Heart right ventricle (tissue), 16 donors: ENCODE measurements at places on chromosomes 3 and 15. TPM values are rescaled to one million over a fixed set of nuclear protein-coding genes. Genes with fewer than 3 reads are reported as not detected.

DNA sequence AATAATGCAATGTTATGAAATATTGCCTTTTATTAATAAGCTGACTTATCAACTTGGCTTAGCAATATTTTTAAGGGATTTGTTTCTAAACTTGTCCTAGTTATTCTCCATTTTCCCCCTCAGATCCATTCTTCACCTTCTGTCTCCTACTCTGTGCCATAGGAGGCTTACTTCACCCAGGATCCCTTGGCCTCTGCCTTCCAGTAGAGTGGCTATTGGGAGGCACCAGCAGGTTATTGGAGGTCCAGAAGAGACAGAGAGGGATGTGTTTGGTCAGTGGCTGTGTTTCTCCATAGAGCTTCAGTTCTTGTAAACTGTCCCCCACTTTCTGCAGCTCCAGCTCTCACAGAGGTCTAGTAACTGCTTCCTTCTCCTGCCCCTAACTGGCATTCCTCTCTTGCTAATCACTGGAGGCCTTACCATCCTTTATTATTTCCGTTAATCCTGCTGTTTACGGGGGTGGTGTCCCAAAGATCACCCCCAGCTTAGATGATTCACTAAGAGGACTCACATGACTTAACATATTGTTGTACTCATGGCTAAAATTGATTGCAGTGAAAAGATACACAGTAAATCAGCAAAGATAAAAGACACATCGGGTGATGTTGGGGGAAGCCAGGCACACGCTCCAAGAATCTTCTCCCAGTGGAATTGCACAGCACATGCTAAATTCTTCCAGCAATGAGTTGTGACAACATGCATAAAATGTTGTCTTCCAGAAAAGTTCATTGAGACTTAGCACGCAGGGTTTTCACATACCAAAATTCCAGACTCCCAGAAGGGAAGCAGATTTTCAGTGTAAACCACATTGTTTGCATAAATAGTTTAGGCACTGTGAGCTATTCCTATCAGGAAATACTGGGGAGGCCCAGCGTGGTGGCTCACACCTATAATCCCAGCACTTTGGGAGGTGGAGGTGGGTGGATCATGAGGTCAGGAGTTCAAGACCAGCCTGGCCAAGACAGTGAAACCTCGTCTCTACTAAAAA lies 67.5 kb downstream of the RPL22L1 start:
- no peaks in the 10 kb centered on the region for H3K36me3 ChIP-seq
- no peak overlapping the region for H3K4me3 ChIP-seq
- DNase-seq, result no peak
- H3K4me1 ChIP-seq, result no peaks in the 10 kb centered on the region
- no peaks in the 10 kb centered on the region for H3K27me3 ChIP-seq

DNA sequence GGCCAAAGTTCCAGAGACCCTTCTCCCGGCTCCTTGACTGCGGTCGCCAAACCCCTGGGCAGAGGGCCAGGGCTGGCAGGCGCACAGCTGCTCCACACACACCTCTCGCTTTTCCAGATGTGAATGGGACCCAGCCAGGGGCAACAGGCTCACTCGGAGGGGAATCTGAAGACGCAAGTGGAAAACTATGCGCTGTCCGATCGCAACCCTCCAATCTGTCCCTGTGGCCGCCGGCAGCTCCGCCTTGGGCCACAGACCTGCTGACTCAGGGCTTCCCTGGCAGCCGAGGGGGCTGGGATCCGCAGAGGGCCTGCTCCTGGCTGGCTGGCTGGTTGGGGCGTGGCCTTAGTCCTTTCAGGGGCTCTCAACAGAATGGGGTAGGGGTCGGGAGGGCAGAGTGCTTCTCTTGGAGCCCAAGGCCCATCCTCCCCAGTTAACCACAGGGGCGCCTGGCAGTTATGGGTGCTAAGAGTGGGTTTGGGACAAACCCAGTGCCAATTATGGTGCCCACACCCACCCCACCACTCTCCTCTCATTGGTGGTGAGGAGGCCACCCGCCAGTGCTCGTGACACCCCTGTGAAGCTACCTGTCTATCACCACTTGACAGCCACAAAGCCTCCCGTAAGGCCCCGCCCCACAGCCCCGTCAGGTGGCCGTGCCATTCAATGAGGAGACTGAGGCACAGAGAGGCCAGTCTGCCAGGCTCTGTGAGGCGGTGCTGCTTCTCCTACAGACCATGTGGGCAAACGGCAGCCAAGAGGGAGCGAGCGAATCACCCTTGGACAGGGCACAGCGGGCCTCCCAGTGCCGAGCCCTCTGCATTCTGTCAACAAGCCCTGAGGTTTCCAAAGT lies 53.8 kb downstream of the IQSEC1 start:
- no peaks in the 10 kb centered on the region for H3K36me3 ChIP-seq
- peak; percentile 69 for DNase-seq
- H3K27ac ChIP-seq, result peak overlapping the region; percentile 11
- no peaks in the 10 kb centered on the region for H3K27me3 ChIP-seq

DNA sequence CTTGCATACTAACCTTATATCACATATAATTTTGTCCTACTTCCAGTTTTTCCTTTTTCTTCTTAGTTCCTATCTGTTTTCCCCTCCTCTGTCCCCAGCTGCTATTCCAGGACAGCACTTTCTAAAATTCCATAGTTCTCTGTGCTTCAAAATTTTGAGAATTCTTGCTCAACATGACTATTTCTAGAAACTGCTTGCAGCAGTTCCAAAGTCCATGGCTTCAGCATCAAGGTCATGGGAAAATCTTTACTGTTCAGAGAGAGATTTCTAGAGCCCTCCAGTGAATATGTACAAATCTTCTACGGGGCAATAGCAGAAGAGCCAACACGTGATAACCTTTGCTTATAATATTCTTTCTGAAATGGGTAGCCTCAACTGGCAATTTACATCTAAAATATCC lies 76.1 kb upstream of the PHLDB2 start:
- H3K4me1 ChIP-seq, result peaks cover 15% of the 10 kb centered on the region
- H3K4me3 ChIP-seq, result no peak overlapping the region
- no peaks in the 10 kb centered on the region for H3K27me3 ChIP-seq
- peak overlapping the region; percentile 74 for H3K27ac ChIP-seq
- no peak for DNase-seq
- H3K36me3 ChIP-seq, result no peaks in the 10 kb centered on the region

GRCh38 chr3:183123891-183124290 lies 24.6 kb upstream of the MCCC1 start:
- H3K27me3 ChIP-seq, result no peaks in the 10 kb centered on the region
- no peaks in the 10 kb centered on the region for H3K36me3 ChIP-seq
- no peak overlapping the region for H3K4me3 ChIP-seq
- H3K4me1 ChIP-seq, result peaks cover 8% of the 10 kb centered on the region
- no peak overlapping the region for H3K27ac ChIP-seq

DNA sequence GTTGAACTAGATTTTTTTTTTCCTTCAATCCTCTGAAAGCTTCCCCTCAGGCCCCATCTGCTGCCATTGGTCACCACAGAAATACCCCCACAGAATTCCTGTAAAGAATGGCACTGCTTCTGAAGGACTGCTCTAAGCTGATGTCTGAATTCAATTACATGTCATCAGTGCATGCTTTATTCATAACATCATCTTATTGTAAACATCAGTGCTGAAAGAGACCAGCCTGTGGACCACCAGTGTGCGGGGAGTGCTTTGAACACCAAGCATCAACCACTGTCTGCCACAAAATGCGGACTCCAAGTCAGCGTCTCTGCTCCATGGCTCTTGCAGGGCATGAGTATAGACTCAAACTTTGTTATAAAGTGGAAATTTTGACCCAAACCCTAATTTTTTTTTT lies 11.6 kb downstream of the PHLDB2 start:
- no peak overlapping the region for H3K4me3 ChIP-seq
- no peaks in the 10 kb centered on the region for H3K36me3 ChIP-seq
- no peak overlapping the region for H3K27ac ChIP-seq

Gene SI
- polyA plus RNA-seq, result not detected
